Activated B cell treated with CpG ODN at 0.5 μM for 24 hours (primary cell): ENCODE measurements at places on chromosomes 7 and 10. TPM values are rescaled to one million over a fixed set of nuclear protein-coding genes. Genes with fewer than 3 reads are reported as not detected.

The SNCG gene
- total RNA-seq: not detected in 2 replicates

The DENND2A gene
- total RNA-seq: not detected in 2 replicates

The CACUL1 gene
- total RNA-seq: 19.8 and 27.1 TPM in 2 replicates

The SPACDR gene
- total RNA-seq: 2.3 and 2.7 TPM in 2 replicates

The CPED1 gene
- total RNA-seq: 0.09 and 0.42 TPM in 2 replicates

The ANKRD61 gene
- not detected in 2 replicates for total RNA-seq

The LIPK gene
- not detected in 2 replicates for total RNA-seq

The TDRD1 gene
- 0.33 and 0.59 TPM in 2 replicates for total RNA-seq

The EIF5AL1 gene
- 1.4 and 2.1 TPM in 2 replicates for total RNA-seq

The IQUB gene
- 0.11 and 0.15 TPM in 2 replicates for total RNA-seq

The ARHGAP21 gene
- total RNA-seq: 16.8 and 20.8 TPM in 2 replicates

DNA sequence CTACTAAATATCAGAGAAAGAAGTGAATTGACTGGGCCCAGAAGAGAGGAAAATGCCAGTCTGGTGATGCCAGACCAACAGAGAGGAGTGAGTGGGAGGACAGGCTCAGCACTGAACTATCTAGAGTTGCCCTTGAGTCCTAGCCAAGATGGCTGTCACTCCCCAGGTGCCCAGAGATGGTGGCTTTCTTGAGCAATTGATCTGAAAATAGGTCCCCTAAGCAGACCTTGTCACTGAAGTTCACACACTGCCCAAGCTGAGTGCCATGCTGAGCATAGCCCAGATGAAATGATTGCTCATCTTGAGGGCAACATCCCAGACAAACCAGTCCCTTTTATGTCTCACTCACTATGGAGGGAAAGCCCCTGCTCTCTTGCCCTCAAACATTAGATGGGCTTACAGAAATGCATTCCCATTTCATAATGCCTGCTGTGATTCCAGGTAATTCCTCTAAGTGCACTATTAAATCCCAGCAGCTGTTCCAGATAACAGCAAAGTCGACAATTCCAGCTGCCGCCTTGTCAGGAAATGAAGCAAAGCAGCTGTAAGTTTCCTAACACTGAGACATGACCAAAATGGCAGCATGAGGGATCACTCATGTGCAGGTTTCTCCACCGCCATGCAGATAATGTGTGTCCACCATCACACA, 329.4 kb downstream of the KCNMA1 start:
- no peak overlapping the region for H3K27ac ChIP-seq
- H3K36me3 ChIP-seq: no peaks in the 10 kb centered on the region
- DNase-seq: no peak
- peaks cover 3% of the 10 kb centered on the region for H3K27me3 ChIP-seq

- no peak overlapping the region for H3K27ac ChIP-seq
- peaks cover 92% of the 10 kb centered on the region for H3K36me3 ChIP-seq
- peaks cover 17% of the 10 kb centered on the region for H3K4me1 ChIP-seq
- DNase-seq: peak; percentile 41
Measured at GRCh38 chr10:59808896-59809643, 55.8 kb upstream of the MRLN start.

DNA sequence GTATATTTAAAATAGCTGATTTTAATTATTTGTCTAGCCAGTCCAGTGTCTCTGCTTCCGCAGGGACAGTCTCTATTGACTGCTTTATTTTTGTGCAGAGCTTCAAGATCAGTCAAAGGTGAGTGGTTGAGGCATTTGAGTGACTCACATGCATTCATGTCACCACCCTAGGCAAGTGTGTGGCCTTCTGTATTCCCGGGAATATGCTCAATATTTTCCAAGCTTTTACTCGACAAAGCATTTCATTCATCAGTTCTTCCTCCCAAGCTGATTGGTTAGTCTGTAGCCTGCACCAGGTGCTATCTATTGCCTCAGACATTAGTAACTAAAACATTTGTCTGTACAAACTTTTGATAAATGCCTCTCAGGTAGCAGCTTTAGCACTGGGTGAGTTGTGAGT, 471.5 kb upstream of the NRG3 start:
- no peak overlapping the region for H3K4me3 ChIP-seq
- H3K36me3 ChIP-seq: no peaks in the 10 kb centered on the region
- no peak for DNase-seq
- H3K27ac ChIP-seq: no peak overlapping the region

DNA sequence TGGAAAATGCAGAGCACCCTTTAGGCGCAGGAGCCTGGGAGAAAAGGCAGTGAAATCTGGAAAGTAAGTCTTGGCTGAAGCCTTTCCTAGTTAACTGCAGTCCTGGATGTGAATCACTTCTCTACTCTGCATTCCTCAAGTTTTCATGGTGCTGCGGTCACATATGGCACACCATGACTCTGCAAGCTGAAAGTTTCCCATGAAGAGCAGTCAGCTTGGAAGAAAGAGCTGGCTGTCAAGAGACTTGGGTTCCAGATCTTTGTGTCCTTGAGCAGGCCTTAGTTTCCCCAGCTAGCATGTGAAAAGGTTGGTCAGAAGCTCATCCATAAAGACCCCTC, 548.3 kb downstream of the SORCS3 start:
- no peaks in the 10 kb centered on the region for H3K36me3 ChIP-seq
- H3K27ac ChIP-seq: no peak overlapping the region
- no peaks in the 10 kb centered on the region for H3K27me3 ChIP-seq

DNA sequence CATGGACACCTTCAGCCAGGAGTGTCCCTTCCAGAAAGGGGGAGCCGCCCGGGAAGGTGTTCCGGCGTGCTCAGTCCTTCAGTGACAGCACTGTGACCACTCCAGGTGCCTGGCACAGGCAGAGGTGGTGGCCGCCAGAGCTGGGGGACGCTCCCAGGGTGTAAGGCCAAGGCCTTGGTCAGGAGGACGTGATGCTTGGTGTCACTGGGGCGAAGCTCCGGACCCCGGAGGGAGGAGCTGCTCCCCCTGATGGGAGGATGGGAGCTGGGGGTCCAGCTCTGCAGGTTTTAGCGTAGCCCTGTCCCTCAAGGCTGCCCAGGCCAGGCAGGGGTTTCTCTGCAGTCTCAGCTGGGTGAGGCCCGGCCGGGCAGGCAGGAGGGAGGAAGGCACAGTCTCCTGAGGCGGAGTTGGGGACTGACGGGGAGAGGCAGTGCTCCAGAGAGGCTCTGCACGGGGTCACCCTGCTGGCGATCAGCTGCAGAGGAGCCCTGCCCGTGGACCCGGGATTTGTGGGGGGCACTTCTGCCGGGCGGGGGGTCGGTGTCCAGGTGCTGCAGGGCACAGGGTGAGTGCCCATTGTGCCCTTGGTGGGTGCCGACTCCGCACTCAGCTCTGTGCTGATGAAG, 56.5 kb upstream of the DNAJB6 start:
- no peak for DNase-seq
- peaks cover 9% of the 10 kb centered on the region for H3K27me3 ChIP-seq
- no peak overlapping the region for H3K4me3 ChIP-seq
- peaks cover 2% of the 10 kb centered on the region for H3K36me3 ChIP-seq
- H3K27ac ChIP-seq: no peak overlapping the region

DNA sequence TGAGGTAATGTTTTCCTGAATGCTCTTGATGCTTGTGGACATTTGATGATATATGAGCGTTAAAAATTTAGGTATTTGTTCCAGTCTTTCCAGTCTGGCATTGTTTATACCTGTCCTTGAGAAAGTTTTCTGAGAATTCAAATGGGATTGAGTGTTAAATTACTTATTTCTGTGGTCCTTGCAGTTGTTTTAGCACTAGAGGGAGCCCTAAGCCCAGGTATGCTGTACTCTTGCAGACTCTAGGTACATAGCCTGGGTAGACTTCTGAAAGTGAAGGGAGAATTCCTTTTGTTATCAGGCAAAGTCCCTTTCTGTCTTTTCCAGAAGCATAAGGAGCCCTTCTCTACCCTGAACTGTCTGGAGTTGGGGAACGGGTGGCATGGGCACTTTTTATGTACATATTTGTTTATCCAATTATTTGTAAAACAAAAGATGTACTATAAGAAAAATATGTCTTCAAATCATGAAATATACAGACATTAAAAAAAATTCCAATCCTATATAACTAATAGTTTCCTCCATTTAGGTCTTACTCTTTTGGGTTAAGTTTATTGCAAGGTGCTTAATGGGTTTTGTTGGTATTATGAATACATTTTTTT, 262.1 kb downstream of the ATRNL1 start:
- no peaks in the 10 kb centered on the region for H3K27me3 ChIP-seq
- no peaks in the 10 kb centered on the region for H3K36me3 ChIP-seq
- no peak overlapping the region for H3K27ac ChIP-seq
- H3K4me1 ChIP-seq: no peaks in the 10 kb centered on the region

GRCh38 chr10:33878238-33878786, 543.8 kb upstream of the NRP1 start:
- no peak overlapping the region for H3K4me3 ChIP-seq
- no peaks in the 10 kb centered on the region for H3K36me3 ChIP-seq
- H3K27ac ChIP-seq: no peak overlapping the region
- no peak for DNase-seq

- no peak overlapping the region for H3K27ac ChIP-seq
- H3K27me3 ChIP-seq: no peaks in the 10 kb centered on the region
- no peaks in the 10 kb centered on the region for H3K4me1 ChIP-seq
- H3K4me3 ChIP-seq: no peak overlapping the region
Measured at GRCh38 chr7:136183981-136184380, 206.8 kb upstream of the MTPN start.

- no peak overlapping the region for H3K4me3 ChIP-seq
- no peaks in the 10 kb centered on the region for H3K36me3 ChIP-seq
- no peak for DNase-seq
- H3K27me3 ChIP-seq: no peaks in the 10 kb centered on the region
- H3K4me1 ChIP-seq: no peaks in the 10 kb centered on the region
Measured at GRCh38 chr10:36157486-36157885, 515.4 kb upstream of the FZD8 start.

DNA sequence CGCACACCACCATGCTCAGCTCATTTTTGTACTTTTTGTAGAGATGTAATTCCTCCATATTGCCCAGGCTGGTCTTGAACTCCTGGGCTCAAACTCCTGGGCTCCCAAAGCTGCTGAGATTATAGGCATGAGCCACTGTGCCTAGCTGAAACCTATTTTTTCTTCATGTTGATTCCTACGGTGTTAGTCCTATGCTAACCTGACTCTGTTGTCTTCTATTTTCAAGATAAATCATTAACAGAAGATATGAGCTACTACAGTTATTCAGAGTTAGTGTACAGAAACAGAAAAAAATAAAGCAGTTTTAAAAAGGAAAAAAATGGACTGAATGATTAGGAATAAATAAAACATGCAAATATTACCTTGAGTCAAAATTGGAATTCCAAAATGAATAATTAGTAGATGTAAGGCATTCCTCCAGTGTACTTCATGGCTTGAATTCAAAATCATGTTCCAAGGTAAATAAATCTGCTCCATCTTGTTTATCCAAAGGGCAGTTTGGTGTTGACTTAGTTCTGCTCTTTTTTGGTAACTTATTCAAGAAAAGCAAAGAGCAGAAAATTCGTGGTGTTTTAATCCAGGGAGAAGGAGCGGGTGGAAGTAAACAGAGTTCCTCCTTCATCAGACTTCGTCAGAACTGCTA, 185.8 kb downstream of the CACNB2 start:
- no peaks in the 10 kb centered on the region for H3K4me1 ChIP-seq
- DNase-seq: no peak
- H3K36me3 ChIP-seq: no peaks in the 10 kb centered on the region
- no peak overlapping the region for H3K4me3 ChIP-seq

DNA sequence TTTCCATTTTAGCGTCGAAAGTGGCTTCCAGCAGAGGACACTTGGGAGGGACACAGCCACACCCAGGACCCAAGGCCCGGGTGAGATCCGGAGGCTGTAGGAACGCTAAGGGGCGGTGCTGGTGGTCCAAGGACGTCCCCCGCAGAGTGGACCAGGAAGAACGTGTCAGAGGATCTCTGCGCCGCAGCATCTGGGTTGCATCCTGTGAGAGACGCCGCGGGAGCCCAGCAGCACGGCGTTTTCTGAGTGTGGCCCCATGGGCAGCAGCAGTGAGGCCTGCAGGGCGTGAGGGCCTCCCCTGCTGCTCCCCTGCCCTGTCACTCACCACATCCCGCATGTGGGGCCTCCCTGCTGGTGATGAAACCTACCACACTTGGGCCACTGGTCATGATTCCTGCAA, 40.5 kb upstream of the BNIP3 start:
- peaks cover 9% of the 10 kb centered on the region for H3K27me3 ChIP-seq
- H3K36me3 ChIP-seq: no peaks in the 10 kb centered on the region
- H3K4me3 ChIP-seq: no peak overlapping the region
- H3K27ac ChIP-seq: no peak overlapping the region
- DNase-seq: no peak

DNA sequence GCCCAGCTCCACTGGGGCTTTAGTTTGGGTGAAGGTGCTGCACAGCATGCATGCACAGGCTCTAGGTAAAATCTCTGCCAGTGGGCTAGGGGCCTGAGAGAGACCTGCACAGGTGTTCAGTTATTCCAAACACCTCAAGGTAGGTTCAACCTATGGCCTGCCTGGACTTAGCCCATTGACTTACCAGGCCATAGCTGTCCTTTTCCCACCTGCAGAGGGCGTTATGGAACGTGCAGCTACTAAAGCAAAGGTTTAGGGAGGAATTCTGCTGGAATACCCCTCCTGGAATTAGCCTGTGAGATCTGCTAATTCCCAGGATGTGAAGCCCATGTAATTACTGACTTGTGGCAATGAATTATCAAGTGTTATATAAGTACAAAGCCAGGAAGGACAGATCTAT, 3.6 kb downstream of the VWC2 start:
- DNase-seq: no peak
- peaks cover 41% of the 10 kb centered on the region for H3K27me3 ChIP-seq
- no peak overlapping the region for H3K4me3 ChIP-seq
- peaks cover 9% of the 10 kb centered on the region for H3K4me1 ChIP-seq
- H3K36me3 ChIP-seq: no peaks in the 10 kb centered on the region

- H3K36me3 ChIP-seq: peaks cover 5% of the 10 kb centered on the region
- no peaks in the 10 kb centered on the region for H3K27me3 ChIP-seq
- no peak for DNase-seq
- no peaks in the 10 kb centered on the region for H3K4me1 ChIP-seq
Measured at GRCh38 chr7:129282865-129283264, 58.0 kb downstream of the AHCYL2 start.

DNA sequence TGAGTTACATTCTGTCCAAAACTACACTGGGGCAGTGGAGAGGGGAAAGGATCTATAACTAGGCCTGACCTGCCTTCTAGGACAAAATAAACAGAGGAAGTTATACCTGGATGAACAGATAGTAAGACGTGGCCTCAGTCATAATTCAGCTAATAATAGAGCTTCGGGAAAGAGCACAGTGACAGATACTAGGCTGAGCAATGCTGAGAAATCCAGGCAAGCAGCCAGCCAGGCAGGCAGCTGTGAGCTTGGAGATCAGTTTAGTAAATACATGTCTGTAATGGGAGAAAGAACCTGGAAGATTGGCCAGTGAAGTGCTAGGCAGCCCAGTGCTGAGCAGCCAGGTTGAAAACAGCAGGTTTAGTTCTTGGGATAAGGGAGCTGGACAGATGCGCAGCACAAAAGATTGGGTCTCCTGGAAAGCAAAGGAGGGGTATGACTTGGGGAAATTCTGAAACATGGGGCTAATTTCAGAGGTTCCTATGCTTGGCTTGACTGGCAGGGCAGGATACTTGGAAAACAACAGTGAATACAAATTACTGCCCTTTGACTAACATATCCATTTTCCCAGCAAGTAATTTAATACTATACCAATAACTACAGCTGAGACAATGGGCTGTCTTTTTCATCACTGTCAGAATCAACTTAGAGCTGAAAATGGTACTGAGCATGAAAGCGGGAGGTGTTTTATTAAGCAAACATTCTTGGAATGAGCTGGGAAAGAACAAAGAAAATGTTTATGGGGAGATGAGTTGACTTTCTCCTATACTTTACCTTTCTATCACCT, 140.8 kb downstream of the DGKB start:
- no peak for DNase-seq
- H3K4me3 ChIP-seq: no peak overlapping the region
- H3K27ac ChIP-seq: no peak overlapping the region
- H3K36me3 ChIP-seq: no peaks in the 10 kb centered on the region
- no peaks in the 10 kb centered on the region for H3K27me3 ChIP-seq
- no peaks in the 10 kb centered on the region for H3K4me1 ChIP-seq
